ENCODE measurements at places on chromosomes 6 and 20. TPM values are rescaled to one million over a fixed set of nuclear protein-coding genes. Genes with fewer than 3 reads are reported as not detected.

DNA sequence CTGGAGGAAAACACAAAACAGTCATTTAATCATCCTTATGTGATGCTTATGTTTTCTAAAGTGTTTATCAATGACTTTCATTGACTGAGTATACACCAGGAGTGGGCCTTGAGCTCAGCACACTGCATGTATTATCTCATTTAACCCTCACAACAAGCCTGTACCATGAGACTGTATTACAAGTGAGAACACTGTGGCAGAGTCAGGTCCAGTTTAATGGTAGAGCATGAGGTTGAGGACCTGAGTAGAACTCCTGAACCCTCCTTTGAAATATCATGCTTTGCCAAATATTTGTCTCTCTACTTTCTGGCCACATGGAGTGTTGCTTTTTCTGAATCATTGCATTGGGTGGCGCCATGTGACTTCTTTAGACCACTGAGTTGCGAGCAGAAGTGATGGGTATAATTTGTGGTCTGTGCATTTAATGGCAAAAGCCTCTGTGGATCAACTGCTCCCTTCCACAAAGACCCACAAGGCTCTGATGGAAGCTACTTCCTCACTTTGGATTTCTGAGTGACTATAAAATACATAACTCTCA is 65.0 kb upstream of the SIRPG start:
- no peaks in the 10 kb centered on the region for H3K27me3 ChIP-seq
- peaks cover 4% of the 10 kb centered on the region for H3K4me1 ChIP-seq
- H3K27ac ChIP-seq: no peak overlapping the region
- no peak for DNase-seq
- no peaks in the 10 kb centered on the region for H3K36me3 ChIP-seq

The LHFPL5 gene
- polyA plus RNA-seq: not detected

The SUMO4 gene
- polyA plus RNA-seq: 1.2 TPM

GRCh38 chr20:19937218-19937617 is 79.9 kb upstream of the NAA20 start:
- peak; percentile 25 for DNase-seq
- H3K27me3 ChIP-seq: peaks cover 3% of the 10 kb centered on the region
- peak overlapping the region; percentile 57 for H3K4me3 ChIP-seq

GRCh38 chr6:131949909-131950766 is 1.0 kb downstream of the CCN2 start:
- DNase-seq: no peak

The DEFB132 gene
- polyA plus RNA-seq: not detected

The BHLHE23 gene
- polyA plus RNA-seq: not detected

GRCh38 chr6:97198046-97198565 is 84.9 kb downstream of the MMS22L start:
- no peak overlapping the region for H3K4me3 ChIP-seq
- H3K27ac ChIP-seq: no peak overlapping the region
- no peaks in the 10 kb centered on the region for H3K4me1 ChIP-seq
- no peaks in the 10 kb centered on the region for H3K36me3 ChIP-seq
- no peak for DNase-seq
- no peaks in the 10 kb centered on the region for H3K27me3 ChIP-seq

The ABHD12 gene
- polyA plus RNA-seq: 29.7 TPM

The HTR1E gene
- polyA plus RNA-seq: not detected

The KHDC1L gene
- not detected for polyA plus RNA-seq

The HLA-DQA2 gene
- polyA plus RNA-seq: 2.2 TPM

DNA sequence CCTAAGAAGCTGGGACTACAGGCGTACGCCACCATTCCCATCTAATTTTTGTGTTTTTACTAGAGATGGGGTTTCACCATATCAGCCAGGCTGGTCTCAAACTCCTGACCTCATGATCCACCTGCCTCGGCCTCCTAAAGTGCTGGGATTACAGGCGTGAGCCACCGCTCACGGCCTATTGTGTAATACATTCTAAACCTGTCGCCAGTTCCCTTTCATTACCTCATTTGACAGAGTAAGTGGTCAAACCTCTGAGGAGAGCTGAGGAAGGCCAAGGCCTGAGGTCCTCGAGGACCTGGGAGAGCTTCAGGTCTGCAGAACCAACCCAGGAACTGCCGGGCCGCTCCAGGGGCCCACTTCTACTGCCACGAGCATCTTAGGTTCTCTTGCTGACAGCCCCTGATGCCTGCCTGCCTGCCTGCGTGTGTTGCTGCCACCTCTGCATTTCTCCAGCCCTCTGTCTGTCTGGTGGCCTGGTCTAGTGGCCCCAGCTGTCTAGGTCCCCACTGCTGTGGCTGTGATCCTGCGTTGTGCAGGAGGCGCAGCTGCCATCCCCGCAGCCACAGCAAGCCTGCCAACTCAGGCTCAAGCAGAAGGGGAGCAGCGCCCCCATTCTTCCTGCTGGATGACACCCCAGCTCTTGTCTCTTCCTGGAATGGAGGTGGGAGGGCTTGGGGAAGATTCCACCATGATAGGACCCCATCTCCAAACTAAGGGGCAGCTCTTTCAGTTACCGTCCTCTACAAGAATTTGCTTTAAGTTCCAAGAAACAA is 45.3 kb downstream of the PRR18 start:
- peaks cover 27% of the 10 kb centered on the region for H3K4me1 ChIP-seq
- DNase-seq: no peak
- no peaks in the 10 kb centered on the region for H3K27me3 ChIP-seq
- H3K4me3 ChIP-seq: no peak overlapping the region

GRCh38 chr6:444653-445275 is 53.2 kb downstream of the IRF4 start:
- peak overlapping the region; percentile 26 for H3K4me3 ChIP-seq
- no peaks in the 10 kb centered on the region for H3K36me3 ChIP-seq
- H3K27ac ChIP-seq: peak overlapping the region; percentile 41

DNA sequence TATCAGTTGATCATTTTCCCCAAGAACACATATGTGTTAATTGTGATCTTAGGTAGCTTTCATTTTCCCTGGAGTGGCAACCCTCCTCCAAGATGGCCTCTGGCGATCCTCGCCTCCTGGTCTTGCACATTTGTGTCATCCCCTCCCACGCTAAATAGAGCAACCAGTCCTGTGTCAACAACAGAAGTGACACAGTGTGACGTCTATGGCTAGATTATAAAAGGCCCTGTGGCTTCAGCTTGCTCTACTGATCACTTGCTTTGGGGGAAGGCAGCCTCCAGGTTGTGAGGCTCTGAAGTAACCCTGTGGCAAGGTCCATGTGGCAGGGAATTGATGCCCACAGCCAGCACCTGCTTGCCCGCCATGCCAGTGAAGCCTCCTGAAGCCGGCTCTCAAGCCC is 30.6 kb upstream of the PPP1R14C start:
- no peak overlapping the region for H3K27ac ChIP-seq
- no peaks in the 10 kb centered on the region for H3K36me3 ChIP-seq
- no peaks in the 10 kb centered on the region for H3K4me1 ChIP-seq
- no peak for DNase-seq

DNA sequence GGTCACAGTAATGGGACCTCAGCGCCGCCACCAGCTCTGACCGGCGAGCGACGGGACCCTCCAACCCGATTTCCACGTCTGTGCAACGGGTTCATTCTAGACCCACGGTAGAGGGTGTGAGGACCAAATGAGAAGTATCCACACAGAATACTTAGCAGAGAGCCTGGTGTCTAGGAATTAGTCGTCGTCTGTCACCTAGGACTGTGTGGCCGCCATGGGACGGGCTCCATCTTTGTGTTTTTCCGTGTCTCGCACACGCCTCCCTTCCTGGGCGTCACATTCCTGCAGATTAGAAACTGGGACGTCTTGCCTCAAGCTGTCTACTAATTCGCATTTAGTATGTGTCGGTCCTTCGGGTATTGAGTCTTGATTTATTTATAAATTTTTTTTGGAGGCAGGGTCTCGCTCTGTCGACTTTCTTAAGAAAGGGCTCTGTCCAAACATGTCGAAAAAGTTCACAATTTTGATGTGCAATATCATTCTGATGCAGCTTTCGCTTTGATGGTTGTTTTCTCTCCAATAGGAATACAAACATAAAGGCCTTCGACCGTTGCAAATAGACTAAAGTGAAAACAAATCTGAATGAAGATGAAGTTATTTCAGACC is 563 bp downstream of the MGME1 start:
- peaks cover 82% of the 10 kb centered on the region for H3K4me1 ChIP-seq
- H3K36me3 ChIP-seq: no peaks in the 10 kb centered on the region
- no peaks in the 10 kb centered on the region for H3K27me3 ChIP-seq
- H3K4me3 ChIP-seq: peak overlapping the region; percentile 99
- peak overlapping the region; percentile 94 for H3K27ac ChIP-seq

GRCh38 chr6:110495949-110496348 is 19.5 kb upstream of the SLC22A16 start:
- H3K36me3 ChIP-seq: no peaks in the 10 kb centered on the region
- no peak overlapping the region for H3K27ac ChIP-seq
- no peak for DNase-seq
- no peak overlapping the region for H3K4me3 ChIP-seq
- H3K27me3 ChIP-seq: peaks cover 10% of the 10 kb centered on the region

The PXDC1 gene
- not detected for polyA plus RNA-seq

DNA sequence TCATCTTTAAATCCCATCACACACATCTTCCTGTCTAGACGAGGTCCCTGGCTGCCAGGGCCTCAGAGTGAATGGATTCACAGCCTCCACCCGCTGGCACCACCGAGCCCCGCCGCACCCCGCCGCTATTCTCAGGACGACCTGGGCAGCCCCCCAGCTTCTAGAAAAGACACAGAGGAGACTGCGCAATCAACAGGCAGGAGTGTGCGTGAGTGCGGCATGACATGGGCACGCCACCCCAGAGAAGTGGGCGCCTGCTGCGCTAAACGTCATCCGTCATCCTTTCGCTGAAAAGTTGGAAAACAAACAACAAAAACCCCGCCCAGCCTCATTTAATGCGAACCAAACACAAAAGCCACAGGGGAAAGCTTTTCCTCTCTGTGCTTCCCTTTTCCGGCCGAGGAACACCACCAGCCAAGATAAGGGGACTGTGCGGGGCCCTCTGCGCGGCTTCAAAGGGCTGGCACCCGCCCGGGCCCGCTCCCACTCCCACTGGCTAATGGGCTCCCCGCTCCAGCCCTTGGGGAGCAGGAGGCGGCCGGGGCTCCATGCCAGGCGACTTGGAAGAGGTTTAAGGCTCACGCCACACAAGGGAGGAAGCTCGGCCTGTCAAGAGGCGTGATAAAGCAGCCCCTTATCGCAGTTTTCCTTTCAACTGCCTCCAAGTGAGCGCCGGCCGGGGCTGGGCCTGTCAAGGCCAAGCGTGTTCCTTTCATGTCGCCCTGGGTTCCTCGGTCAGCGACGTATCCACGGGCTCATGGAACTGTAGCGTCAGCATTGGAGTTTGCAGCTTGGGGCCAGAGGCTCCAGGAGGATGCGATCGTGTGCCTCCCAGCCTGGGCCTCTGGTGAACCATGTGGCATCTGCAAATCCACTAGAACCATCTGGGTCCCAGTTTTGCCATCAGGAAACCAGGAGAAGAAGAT is 50.1 kb downstream of the NFATC2 start:
- H3K36me3 ChIP-seq: peaks cover 28% of the 10 kb centered on the region
- no peak overlapping the region for H3K27ac ChIP-seq
- H3K4me3 ChIP-seq: no peak overlapping the region
- no peak for DNase-seq

- H3K27me3 ChIP-seq: no peaks in the 10 kb centered on the region
- no peak overlapping the region for H3K27ac ChIP-seq
- DNase-seq: no peak
- H3K4me1 ChIP-seq: no peaks in the 10 kb centered on the region
- no peaks in the 10 kb centered on the region for H3K36me3 ChIP-seq
- H3K4me3 ChIP-seq: no peak overlapping the region
These were observed 431.9 kb upstream of the SULF2 start for GRCh38 chr20:48217190-48217589.

The SLC22A3 gene
- 1.0 TPM for polyA plus RNA-seq

- H3K36me3 ChIP-seq: no peaks in the 10 kb centered on the region
- DNase-seq: no peak
- peaks cover 19% of the 10 kb centered on the region for H3K27me3 ChIP-seq
- H3K27ac ChIP-seq: no peak overlapping the region
- no peak overlapping the region for H3K4me3 ChIP-seq
These were observed 3.4 kb upstream of the MAFB start for GRCh38 chr20:40692240-40693011.

- H3K27ac ChIP-seq: no peak overlapping the region
- H3K4me3 ChIP-seq: no peak overlapping the region
- H3K4me1 ChIP-seq: no peaks in the 10 kb centered on the region
- no peaks in the 10 kb centered on the region for H3K36me3 ChIP-seq
- DNase-seq: no peak
- H3K27me3 ChIP-seq: no peaks in the 10 kb centered on the region
These were observed 28.9 kb downstream of the TPD52L1 start for GRCh38 chr6:125182237-125183008.

The IL20RA gene
- not detected for polyA plus RNA-seq

DNA sequence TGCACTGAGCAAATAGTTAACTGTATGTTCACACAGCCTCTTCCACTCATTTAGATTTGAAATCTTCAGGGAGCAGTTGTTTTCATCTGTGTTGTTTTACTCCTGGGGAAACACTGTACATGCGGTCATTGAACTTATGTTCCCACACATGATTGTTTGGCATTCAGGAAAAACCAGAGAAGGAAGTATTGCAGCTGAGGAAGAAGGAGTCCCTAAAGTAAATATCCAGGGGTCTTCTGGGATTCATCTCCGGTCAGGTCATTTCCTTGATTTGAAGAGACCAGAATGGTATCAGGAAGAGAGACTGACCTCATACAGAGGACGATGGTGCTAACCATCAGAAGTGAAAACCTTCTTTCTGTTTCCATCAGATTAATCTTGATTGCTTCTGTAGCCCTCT is 52.5 kb downstream of the DCBLD1 start:
- H3K4me3 ChIP-seq: no peak overlapping the region
- no peak overlapping the region for H3K27ac ChIP-seq
- H3K4me1 ChIP-seq: no peaks in the 10 kb centered on the region
- DNase-seq: no peak

The SYNJ2 gene
- 6.4 TPM for polyA plus RNA-seq

The OLIG3 gene
- polyA plus RNA-seq: not detected

GRCh38 chr6:25180630-25181349 is 98.4 kb upstream of the CARMIL1 start:
- no peaks in the 10 kb centered on the region for H3K27me3 ChIP-seq
- H3K27ac ChIP-seq: no peak overlapping the region
- H3K36me3 ChIP-seq: no peaks in the 10 kb centered on the region
- H3K4me1 ChIP-seq: no peaks in the 10 kb centered on the region
- no peak overlapping the region for H3K4me3 ChIP-seq

The ISM1 gene
- 0.57 TPM for polyA plus RNA-seq

The AURKA gene
- polyA plus RNA-seq: 4.2 TPM

- H3K27ac ChIP-seq: no peak overlapping the region
- H3K4me3 ChIP-seq: no peak overlapping the region
- no peaks in the 10 kb centered on the region for H3K4me1 ChIP-seq
- no peak for DNase-seq
- no peaks in the 10 kb centered on the region for H3K36me3 ChIP-seq
These were observed 122.6 kb downstream of the SGK1 start for GRCh38 chr6:134195164-134195906.

The ELOVL2 gene
- polyA plus RNA-seq: not detected

- H3K27me3 ChIP-seq: no peaks in the 10 kb centered on the region
- peaks cover 44% of the 10 kb centered on the region for H3K4me1 ChIP-seq
- H3K4me3 ChIP-seq: no peak overlapping the region
- no peak for DNase-seq
- H3K27ac ChIP-seq: no peak overlapping the region
- H3K36me3 ChIP-seq: peaks cover 33% of the 10 kb centered on the region
These were observed 3.2 kb downstream of the HMGA1 start for GRCh38 chr6:34239893-34240292.
